ENCODE measurements at places on chromosomes 6 and 20. TPM values are rescaled to one million over a fixed set of nuclear protein-coding genes. Genes with fewer than 3 reads are reported as not detected.

Gene NNAT
- total RNA-seq: not detected

Gene BPIFB4
- not detected for total RNA-seq

Gene SLC26A8
- total RNA-seq: not detected

Gene VWA7
- 2.2 TPM for total RNA-seq

Gene CDYL
- total RNA-seq: 16.0 TPM

Gene TREML1
- not detected for total RNA-seq

Gene GSTA3
- not detected for total RNA-seq

Gene GNRH2
- total RNA-seq: not detected

Gene DDX39B
- 580 TPM for total RNA-seq

Gene SPATA25
- 0.12 TPM for total RNA-seq

Gene CYP21A2
- total RNA-seq: 0.48 TPM

Gene ANKRD6
- 3.2 TPM for total RNA-seq

Gene LY6G6D
- not detected for total RNA-seq

Gene PDYN
- total RNA-seq: not detected

Gene CST5
- not detected for total RNA-seq

Gene SLC13A3
- not detected for total RNA-seq

Gene CEP85L
- 1.8 TPM for total RNA-seq

Data from H4 (cell line).